ENCODE measurements at places on chromosomes 12 and 14.

DNA sequence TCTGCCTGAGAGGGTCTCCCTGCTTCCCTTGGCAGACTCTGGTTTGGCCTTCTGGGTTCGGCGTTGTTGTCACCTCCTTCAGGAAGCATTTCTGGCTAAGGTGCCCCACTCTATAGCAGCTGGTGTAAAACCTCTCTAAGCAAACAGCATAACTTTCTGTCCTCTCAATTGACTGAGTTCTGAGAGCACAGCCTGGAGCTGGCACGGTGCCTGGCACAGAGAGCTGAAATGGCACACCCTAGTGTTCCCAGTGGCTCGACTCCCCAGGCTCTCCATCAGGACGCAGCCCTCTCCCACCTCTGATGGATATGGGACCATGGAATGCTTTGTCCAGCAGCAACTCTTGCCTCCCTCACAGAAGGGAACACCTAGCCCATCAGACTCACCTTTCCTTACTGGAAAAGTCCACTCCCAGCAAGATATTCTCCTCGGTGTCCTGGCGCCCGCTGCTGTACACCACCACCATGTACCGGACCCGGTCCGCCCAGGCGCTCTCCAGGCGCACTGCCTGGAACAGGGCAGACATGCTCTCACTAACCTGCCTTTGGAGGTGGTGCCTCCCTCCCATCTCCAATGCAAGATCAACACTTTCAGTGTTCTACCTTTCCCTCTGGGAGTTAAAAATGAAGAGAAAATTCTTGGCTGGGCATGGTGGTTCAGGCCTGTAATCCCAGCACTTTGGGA is 40.6 kb downstream of the SSH1 start:
- no peak for DNase-seq

GRCh38 chr14:90714811-90715210 is 101.4 kb downstream of the TTC7B start:
- DNase-seq, result peak; percentile 59

GRCh38 chr14:73241481-73242165 is 4.3 kb downstream of the PAPLN start:
- no peak for DNase-seq

- DNase-seq, result no peak
Measured at GRCh38 chr14:91300283-91300895, 55.9 kb upstream of the GPR68 start.

DNA sequence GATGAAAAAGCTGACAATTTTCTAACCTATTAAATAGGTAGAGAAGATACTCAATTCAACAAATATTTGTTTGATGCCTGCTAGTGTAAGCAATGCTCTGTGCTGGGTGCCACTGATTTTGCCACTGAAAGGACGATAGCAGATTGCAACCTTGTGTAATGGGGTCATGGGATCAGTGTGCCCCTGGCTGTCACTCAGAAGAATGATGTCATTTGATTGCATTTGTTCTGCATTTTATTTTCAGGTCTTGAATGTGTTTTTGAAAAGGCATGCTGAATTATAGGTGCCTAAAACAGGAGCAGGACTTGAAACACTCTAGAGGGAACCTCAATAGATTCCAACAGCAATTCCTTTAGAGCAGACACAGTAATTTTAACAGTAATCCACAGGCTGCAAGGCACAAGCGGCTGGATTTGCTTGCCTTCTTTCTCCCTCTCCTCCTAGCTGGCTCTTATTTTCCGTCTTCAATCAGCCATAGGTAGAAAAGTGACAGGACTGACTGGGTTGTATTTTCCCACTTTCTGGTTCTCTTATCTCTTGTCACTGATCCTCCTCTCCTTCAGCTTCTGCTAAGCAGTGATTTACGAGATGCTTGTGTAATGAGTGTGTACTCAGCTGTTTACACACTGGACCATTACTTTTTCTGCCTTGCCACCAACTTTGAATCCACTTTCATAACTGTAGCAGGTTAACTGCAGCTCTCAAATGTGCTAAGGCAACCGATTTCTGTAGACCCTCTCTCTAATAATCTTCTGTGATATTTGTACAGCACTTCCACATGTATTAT is 4.1 kb downstream of the PLXNC1 start:
- no peak for DNase-seq

GRCh38 chr12:94495445-94496115 is 35.9 kb upstream of the CEP83 start:
- DNase-seq, result no peak

GRCh38 chr14:57811998-57812546 is 53.8 kb downstream of the SLC35F4 start:
- no peak for DNase-seq

DNA sequence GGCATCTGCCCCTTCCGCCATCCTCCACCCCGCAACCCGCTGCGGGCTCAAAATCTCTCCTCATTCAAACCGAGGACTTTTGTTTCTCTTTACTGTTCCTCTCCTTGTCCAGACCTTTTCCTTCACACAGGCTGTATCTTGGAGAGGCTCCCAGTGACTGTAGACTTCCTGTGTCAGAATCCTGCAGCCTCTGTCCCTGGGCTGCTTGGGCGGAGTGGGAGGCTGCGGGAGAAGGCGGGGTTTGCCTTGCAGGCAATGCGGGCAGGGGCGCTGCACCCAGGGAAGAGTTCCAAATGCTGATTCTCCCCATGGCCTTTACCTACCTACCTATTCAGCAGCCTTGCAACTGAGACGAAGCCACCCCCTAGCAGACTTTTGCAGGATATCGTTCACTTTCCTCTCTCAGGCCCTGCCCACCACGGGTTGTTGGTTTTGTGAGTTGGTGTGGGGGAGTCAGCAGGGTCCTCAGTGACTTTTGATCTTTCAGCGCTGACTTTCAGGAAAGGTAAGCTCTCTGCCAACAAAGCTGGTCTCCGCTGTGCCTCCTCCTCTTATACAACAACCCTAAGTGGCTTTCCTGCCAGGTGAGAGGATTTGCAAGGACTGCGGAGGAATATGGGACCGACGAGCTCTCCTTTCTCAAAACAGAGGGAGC is 79.0 kb upstream of the KCNA1 start:
- DNase-seq, result no peak

DNA sequence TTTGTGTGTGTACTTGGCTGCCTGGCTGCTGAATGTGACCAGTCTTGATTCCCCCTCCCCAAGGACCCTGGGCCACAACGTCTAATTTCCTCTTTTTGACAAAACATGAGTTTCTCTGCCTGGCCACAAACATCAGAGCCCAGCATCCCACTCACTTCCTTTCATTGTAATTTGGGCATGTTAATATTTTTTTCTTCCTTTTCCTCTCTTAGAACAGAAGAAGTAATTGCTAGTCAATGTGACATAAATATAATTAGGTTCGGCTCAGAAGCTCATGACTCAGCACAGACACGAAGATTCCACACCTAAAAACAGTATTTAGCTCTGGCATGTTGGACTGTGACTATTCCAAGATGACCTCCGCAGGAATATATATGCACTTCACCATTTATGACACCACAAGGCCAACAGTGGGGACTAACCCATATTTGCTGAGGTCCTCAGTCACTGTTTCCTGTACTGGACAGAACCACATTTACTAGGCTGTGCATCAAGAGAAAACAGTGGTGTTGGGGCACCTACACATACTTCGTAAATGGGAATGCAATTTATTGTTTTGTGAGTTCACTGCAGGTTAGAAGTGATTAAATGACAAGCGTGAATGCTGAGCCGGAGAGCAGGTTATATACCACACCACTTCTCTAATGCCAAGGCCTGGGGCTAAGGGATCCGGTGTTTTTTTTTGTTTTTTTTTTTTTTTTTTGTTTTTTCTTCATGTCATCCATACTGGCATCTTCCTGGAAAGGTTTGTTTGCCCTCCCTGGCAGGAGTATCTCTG is 4.2 kb downstream of the GSG1 start:
- no peak for DNase-seq

GRCh38 chr12:109448272-109448671 is 28.8 kb downstream of the KCTD10 start:
- DNase-seq, result no peak

GRCh38 chr12:3726456-3726855 is 26.5 kb downstream of the CRACR2A start:
- no peak for DNase-seq

DNA sequence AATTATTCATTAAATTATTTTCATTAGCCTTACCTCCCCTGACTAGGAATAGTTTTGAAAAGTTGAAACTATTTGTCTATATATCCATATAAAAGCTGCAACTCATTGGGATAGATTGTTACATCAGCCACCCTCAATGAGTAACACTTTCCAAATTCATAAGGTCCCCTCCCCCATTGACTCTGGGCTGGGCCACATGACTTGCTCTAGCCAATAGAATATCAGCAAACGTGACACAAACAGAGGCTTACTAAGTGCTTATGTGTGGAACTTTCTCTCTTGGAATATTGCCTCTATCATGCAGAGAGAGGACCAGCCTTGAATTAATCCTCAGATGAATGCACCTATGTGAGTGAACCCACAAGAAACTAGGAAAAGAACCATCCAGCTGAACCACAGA is 213.7 kb downstream of the CCDC59 start:
- DNase-seq, result no peak

DNA sequence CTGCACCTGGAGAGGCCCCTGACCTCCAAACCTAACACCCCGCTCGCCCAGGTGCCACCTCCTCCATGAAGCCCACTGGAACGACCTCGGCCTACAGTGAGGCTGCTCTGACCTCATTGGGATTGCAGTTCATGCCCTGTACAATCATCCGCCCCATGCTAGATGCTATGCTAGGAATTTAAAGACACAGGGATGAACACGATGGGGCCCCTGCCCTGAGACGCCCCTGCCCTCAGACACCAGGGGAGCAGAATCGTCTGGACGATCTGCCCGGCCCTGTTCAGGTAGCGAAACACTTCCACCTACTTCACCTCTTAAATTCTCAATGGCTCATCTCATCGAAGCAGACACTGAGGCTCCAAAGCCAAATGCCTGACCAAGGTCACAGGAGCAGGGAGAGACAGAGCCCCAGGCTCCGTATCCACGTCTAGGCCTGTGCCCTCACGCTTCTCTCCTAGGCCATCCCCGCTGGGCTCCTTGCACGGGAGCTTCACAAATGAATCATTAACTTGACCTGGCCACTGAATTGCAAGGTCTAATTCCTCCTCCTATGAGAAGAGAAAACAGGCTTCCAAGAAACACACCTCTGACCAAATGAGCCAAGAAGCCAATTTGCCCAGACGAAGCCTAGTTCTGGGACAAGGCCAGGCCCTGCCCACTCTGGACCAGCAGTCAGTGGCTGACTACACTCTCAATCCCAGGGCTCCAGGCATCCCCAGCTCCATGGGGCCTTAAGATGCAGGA is 35.2 kb downstream of the SCARB1 start:
- peak; percentile 68 for DNase-seq

DNA sequence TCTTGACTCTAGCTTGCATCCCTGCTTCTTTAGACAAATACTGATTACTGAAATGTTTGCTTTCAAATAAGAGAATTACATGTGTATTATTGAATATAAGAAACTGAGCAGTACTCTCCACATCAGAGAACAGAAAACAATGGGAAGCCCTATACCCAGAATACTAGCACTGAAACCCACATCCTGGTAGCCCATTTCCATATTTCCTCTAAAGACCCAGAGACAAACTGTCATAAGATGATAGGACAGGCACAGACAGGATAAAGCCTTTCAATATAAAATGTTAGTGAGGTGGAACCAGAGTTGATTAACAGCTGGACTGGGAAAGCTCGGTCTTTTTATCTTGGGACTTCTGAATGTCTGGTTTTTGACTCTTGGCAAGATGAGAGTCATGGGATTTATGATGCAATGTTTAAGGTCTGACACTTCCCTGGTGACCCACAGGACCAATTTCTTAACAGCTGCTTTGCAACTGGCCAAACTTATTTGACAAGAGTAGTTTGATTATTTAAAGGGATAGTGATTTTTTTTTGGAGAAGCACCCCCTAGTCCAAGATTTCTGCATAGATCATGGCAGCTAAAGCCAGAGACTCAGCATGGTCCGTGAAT is 166.9 kb upstream of the ATXN7L3B start:
- DNase-seq, result no peak

- no peak for DNase-seq
Measured at GRCh38 chr12:67091204-67091603, 178.0 kb upstream of the CAND1 start.

DNA sequence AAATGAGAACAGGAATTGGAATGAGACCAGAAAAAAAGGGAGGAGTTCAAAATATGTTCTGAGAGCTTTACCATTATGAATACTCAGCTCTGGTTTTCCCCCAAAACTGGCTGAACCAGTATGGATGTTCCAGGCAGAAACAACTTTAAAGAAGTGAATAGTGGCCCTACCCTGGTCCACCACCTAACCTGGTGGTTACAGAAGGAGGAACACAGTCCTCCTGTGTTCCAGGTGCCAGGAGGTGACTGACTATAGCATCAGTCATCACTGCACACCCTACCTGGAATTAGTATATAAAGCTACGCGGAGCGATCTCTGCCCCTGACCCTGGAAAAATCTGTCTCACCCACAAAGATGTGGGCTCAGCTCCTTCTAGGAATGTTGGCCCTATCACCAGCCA is at the start of gene A2ML1:
Gene A2ML1, plus strand, starts transcription at position 324 of the 400 bp plus-strand sequence. Its CDS starts 31 bp downstream, at position 355.
- DNase-seq, result no peak

GRCh38 chr14:97791906-97792305 is 994.7 kb downstream of the VRK1 start:
- DNase-seq, result no peak

- peak; percentile 48 for DNase-seq
Measured at GRCh38 chr14:82710267-82710841, 1176.7 kb upstream of the SEL1L start.

- peak; percentile 30 for DNase-seq
Measured at GRCh38 chr14:47278233-47278842, 397.1 kb downstream of the MDGA2 start.

GRCh38 chr14:94581127-94581999 is at the start of gene SERPINA5:
Gene SERPINA5, plus strand, starts transcription at chr14:94581426. Its CDS starts 5,937 bp downstream, at chr14:94587363.
- peak; percentile 60 for DNase-seq

DNA sequence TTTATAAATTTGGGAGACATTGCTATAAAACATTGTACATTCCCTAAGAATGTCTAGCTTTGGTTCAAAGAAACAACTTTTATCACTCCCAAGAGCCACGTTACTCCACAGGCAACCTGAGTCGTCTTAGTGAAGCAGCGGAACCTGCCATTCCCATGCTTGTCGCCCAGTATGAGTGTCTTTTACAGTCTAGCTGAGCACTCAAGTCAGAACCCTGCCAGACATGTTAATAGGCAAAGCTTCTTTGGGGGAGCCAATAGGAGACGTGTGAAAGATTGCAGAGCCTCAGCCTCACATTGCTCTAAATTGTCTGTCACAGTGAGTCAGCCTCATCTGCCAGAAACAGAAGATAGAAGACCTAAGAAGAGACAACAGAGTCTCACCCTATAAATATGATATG is 541.6 kb upstream of the FLRT2 start:
- no peak for DNase-seq

DNA sequence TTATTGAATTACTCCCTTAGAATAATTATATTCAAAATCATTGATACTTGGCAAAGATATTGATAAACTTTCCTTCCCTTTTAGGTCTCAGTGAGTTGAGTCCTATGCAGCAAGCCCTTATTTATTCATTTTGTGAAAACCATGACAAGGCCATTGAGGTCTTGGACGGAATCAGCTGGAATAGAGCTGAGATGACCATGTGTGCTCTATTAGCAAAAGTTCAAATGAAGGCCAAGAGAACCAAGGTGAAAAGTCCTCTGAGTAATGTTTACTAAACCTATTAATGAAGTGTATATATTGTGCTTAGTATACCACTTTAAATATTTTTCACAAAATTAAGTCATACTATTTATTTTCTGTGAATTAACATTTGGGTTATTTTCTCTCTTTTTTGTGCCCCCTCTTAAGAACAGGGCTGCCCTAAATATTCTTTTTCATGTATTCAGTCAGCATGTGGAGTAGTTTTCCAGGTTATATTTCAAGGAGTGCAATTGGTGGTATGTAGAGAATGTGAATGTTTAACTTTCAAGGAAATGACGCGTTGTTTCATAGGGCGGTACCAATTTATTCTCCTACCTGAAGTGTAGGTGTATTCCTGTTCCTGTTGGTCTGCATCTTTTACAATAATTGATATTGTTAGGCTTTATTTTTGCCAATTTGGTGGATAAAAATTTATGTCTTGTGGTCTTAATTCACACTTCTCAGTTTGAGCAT is 201.4 kb downstream of the TTC6 start:
- no peak for DNase-seq

Measured in AG20443 (cell line).